Osteoblast (primary cell): ENCODE measurements at places on chromosomes 13 and 19. TPM values are rescaled to one million over a fixed set of nuclear protein-coding genes. Genes with fewer than 3 reads are reported as not detected.

DNA sequence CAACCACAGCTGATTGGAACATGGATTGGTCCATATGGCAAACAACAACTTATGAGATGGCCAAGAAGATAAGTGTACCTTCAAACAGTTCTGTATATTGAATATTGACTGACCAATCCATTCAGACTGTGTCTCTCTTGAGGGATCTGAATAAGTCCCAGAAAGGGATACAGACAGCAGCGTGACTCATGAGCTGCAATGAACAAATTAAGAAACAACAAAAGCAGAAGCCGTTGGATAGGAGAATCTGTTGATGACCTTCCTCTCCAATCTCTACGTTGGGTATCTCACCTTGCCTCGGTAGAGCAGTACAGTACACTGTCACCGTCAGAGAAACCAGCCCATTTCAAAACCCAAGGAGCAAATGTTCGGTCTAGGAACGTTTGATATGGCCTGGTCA is 21.3 kb downstream of the MBD3L2B start:
- no peak for DNase-seq

- no peak for DNase-seq
Measured at GRCh38 chr13:64480672-64481071, 2749.5 kb downstream of the PCDH9 start.

NTN5 gene
- under 0.01 and 0.29 TPM in 2 replicates for total RNA-seq

SLITRK6 gene
- total RNA-seq = under 0.01 and 0.29 TPM in 2 replicates

PTH2 gene
- not detected in 2 replicates for total RNA-seq
